ENCODE measurements at places on chromosomes 12 and 14.

GRCh38 chr12:56358836-56359532, 923 bp downstream of the STAT2 start:
- peak; percentile 40 for DNase-seq

DNA sequence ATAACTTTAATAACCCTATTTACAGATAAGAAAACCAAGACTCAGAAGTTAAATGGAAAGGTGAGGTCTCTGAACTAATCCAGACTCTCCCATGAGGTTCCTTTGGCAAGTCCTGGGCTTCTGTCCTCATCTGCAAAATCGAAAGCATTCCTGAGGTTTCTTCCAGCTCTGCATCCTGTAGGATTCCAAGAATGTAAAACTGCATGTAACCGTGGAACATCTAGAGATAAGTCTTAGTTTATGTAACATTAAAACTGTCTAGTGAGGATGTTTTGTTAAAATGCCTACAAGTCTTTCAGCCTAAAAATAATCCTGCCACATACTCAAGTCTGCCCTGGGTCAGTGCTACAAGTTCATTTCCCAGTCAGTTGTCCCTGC, 7.3 kb upstream of the ITFG2 start:
- no peak for DNase-seq

DNA sequence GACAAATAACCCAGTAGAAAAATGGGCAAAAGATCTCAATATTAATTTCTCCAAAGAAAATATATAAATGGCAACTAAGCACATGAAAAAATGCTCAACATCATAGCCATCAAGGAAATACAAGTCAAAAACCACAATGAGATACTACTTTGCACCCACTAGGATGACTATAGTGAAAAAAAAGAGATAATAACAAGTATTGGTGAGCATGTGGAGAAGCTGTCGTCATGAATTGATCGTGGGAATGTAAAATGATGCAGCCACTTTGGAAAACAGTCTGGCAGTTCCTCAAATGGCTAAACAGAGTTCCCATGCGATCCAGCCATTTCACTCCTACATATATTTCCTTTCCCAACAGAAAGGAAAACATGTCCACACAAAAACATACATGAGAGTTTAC, 18.1 kb downstream of the JDP2 start:
- no peak for DNase-seq

DNA sequence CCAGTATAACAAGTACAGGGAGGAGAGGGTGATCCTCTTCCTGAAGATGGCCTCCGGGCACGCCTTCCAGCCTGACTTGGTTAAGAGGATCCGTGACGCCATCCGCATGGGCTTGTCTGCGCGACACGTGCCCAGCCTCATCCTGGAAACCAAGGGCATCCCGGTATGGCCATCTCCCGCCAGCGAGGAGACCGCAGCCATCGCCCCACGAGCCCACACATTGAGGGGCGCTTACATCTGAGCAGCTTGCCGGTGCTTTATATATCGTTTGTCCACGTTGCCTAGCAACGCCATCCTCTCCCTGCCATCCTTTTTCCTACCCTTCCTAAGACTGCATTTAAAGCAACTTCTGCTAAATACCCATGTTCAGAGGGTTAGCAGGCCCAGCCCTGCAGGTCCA, 71.5 kb downstream of the AACS start:
- no peak for DNase-seq

- DNase-seq, result no peak
These were observed 42.1 kb upstream of the TESC start for GRCh38 chr12:117141097-117141898.

DNA sequence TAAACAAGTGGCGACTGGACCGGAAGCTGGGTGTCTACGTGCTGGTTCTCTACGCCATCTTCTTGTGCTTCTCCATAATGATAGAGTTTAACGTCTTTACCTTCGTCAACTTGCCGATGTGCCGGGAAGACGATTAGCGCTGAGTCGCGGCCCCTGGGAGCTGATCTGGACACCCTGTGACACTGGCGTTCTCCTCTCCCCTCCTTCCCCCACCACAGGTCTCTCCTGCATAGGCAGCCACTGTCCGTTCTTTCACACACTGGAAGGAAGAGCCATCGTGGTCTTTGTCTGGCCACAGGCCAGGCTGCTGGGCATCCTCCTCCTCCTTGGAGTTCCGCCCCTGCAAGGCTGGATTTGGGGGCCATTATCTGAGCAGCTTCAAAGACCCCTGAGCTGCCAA, 20.1 kb upstream of the RIN3 start:
- no peak for DNase-seq

DNA sequence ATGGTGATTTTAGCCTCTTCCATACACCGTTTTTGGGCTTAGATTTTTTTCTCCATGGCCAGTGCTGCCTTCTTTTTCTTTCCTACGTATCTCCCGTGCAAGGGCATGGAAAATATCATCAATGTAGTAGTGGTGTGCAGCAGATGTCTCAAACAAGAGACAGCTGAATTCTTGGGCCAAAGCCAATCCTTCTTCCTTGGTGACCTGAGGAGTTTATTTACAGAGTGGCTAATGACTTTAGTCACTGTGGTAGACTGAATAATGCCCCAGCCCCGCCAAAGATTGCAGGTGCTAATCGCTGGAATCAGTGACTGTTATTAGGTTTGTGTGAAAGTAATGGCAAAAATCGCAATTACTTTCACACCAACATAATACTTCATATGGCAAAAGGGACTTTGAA, 235.5 kb upstream of the NOS1 start:
- DNase-seq, result no peak

DNA sequence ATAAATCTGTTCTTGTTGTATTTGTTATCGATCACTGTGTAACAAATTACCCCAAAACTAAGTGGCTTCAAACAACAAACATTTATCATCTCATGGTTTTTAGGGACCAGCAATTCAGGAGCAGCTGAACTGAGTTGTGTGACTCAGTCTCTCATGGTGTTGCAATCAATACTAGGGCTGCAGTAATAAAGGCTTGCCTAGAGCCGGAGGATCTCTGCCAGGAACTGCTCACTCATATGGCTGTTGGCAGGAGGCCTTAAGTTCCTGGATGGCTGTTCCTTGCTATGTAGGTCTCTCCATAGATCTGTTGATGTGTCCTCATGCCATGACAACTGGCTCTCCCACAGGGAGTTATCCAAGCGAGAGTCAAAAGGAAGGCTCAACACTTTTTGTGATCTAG, 3.8 kb upstream of the PSMC6 start:
- peak; percentile 80 for DNase-seq

DNA sequence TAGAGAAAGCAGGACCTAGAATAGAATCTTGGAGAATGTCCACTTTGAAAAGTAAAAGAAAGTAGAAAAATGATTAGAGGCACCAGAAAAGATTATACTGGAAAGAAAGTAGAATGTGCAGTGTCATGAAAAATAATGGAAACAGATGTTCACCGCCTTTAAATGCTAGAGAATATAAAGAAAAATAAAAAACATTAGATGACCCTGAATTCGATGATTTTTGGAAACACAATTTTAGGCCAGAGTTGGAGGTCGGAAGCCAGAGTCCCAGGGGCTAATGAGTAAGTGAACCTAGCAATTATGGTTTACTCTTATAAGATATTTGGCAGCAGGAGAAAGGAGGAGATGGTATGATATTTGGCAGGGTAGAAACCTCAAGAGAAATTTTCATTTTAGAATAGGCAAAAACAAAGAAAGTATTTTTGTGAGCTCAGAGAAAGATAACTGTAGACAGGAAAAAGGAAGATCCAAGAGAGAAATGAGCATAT, 37.7 kb downstream of the GYS2 start:
- no peak for DNase-seq

DNA sequence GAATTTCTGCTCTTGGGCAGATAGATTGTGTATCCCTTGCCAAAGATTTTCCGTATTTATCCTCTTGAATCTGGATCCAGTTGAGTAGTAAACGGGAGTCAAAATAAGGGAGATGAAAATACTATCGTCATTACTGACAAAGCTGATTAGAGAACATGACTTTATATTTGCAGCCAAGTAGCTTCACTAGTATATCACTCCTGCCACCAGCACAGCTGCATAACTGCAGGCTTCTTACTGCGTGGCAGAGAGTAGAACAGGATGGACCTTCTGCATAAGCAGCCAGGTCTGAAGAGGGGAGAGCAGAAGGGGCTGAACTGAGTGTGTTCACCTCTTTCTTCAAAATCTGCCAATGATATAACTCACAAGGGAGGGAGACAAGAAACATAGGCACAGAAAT, 283.7 kb downstream of the FBXL14 start:
- DNase-seq, result no peak

- no peak for DNase-seq
These were observed 25.9 kb downstream of the SYNDIG1L start for GRCh38 chr14:74400031-74400685.

DNA sequence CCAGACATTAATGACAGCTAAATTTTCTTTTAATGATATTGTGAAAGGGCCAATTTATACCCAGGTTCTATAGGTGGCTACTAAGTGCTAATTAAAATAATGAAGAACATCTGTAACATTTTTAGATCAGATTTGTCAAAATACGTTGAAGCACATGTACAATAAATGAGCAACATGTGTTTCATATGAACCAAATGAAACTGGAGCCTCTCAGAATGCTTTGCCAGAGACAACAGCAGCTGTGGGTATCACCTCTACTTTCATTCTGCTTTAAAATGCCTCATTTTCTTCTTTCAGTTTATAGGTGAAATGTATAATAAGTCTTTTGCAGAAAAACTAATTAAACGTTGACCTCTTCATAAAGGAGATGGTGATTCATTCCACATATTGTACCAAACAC, 26.1 kb upstream of the MYF6 start:
- DNase-seq, result no peak

Data from left lung (tissue), 14 donors.